Central memory CD4-positive, alpha-beta T cell (primary cell): ENCODE measurements at places on chromosomes 5 and 9.
A peak's percentile ranks its signal among the peaks of the same experiment; 100 is the strongest.

DNA sequence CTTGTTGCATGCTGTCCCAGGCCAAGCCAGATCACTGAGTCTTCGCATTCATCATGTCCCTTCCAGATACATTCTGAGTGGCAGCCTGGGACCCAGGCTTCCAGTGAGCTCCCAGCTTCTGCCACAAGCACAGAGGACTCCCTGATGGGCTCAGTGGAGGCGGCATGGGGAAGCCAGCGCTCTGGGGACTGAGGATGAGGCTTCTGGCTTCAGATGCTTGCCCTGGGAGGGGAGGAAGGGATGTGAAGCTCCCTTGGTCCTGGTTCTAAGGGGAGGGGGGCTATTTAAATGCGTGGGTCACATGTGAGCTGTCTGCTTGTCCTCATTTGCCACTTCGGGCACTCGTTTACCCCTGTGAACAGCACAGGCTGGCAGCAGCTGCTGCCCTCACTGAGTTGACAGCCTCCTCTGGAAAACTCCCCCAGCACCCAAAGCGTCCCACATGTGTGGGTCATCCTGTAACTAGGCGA is 174.0 kb downstream of the NR3C1 start:
- DNase-seq = no peak

- DNase-seq = no peak
These were observed 66.0 kb downstream of the HMCN2 start for GRCh38 chr9:130331573-130331972.

- no peak for DNase-seq
These were observed 43.6 kb downstream of the CCDC192 start for GRCh38 chr5:127746756-127747155.

GRCh38 chr5:157372472-157372822 is 87.6 kb upstream of the NIPAL4 start:
- DNase-seq = no peak

- peak; percentile 69 for DNase-seq
These were observed at the start of gene NDUFS6 for GRCh38 chr5:1801222-1801966. Gene NDUFS6 (plus strand): TSS chr5:1801407. CDS start chr5:1801418, 11 bp downstream.

DNA sequence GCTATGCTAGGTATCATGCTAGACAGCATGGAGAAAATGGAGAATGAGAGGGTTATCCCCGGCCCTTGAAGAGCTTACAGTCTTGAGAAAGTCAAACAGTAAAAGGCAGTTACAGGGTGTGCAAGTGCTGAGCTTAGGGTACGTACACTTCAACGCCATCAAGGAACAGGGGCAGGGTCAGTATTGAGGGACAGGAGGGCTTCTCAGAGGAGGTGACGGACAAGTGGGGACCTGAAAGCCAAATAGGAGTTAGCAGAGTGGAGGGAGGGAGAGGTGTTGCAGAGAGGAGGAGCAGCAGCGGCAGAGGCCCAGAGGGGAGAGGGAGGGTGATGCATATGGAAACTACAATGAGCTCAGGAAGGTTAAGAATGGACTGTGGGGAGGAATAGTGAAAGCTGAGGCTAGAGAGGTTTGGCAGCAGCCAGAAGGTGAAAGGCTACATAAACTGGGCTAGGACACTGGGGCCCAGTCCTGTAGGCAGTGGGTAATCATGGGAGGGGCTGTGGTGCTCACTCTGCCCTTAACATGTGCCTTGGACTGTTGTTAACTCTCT is 88.0 kb downstream of the NRG2 start:
- no peak for DNase-seq

GRCh38 chr9:123073991-123074422 is 40.5 kb downstream of the GPR21 start:
- no peak for DNase-seq

DNA sequence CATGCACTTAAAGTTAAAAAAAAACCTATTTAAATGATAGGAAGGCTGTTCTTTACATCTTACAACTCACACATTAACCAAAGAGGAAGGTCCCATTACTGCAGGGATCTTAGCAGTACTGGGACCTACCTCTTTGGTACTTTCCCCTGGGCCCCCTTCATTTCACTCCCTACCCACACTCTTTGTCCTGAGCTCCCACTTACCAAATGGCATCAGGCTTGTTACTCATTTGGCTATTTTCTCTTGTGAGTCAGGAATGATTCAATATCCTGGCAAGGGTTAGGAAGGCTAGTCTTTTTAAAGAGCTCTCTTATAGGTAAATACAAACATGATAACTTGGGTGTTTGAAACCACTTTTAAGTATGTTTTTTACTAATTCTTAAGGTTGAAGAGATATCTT is 117.4 kb upstream of the ELL2 start:
- DNase-seq = no peak

DNA sequence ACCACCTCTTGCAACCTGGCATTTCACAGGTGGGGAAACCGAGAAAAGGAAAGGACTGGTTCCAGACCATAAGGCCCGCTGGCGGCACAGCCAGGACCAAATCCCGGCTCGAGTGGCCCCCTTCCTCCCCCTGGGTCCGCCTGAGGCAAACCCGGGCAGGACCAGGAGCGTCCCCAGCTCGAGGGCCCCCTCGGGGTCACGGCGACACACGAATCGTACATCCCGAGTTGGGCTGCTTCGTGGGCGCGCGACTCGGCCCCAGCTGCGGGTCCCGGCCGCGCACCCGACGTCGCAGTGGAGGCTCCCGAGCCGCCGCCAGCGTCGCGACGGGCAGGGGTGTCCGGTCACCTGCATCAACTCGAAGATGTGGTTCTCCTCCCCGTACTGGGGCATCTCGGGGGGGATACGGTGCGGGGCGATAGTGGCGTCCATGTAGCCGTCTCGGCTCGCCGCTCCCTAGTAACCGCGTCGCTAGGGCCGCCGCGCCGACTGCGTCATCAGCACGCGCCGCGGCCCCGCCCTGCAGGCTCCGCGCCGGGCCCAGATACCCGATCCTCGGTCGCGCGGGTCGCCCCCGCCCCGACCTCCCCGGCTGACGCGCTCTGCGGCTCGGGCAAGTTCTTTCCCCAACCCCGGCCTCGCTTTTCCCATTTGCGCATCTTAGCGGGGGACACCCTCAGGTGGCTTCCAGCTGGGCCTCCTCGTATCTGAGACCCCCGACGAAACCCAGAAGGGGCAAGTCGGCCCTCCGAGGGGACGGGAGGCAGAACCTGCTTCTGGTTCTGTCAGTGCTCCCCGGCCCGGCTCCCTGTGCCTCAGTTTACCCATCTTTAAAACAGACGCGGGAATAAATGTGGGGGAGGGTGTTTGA is at the start of gene AK8:
TSS of gene AK8 (minus strand) at position 461 of the 871 bp plus-strand sequence. CDS start at position 432, 29 bp downstream.
- peak; percentile 78 for DNase-seq

- DNase-seq = no peak
These were observed 5.4 kb downstream of the PTGES2 start for GRCh38 chr9:128121924-128122808.

- no peak for DNase-seq
These were observed 143.4 kb upstream of the KLF9 start for GRCh38 chr9:70557661-70558369.

GRCh38 chr5:63613442-63613841 is 348.8 kb downstream of the HTR1A start:
- DNase-seq = no peak

DNA sequence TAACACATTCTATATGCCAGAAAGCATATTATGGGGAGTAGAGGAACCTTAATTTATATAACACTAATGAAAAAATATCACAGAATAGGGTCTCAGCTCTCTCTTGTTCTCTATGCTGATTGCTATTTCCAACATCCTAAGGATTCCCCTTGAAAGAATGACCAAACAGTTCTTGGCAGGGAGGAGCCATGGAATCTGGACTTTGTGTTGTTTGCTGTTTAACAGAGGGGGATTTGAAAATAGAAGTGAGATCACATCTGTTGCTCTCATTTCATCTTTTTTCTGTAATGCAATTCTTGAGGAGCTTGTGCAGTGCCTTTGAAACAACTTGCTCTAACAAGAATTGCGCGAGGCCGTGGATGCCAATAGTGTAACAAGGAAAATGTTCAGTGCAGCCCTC is 755.3 kb downstream of the TLE1 start:
- no peak for DNase-seq

GRCh38 chr5:5192681-5193080 is 52.6 kb downstream of the ADAMTS16 start:
- DNase-seq = no peak

DNA sequence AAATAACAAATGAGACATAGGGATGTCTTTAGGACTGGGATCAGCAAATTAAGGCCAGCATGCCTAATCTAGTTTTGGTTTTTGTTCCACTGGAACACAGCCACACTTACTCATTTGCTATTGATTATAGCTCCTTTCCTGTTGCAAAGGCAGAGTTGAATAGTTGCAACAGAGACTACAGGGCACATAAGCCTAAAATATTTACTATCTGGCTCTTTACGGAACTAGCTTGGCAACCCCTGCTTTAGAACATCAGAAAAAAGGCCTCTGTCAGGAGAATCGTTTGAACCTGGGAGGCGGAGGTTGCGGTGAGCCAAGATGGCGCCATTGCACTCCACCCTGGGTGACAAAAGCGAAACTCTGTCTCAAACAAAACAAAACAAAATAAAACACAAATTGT is 384.8 kb downstream of the ELAVL2 start:
- no peak for DNase-seq

DNA sequence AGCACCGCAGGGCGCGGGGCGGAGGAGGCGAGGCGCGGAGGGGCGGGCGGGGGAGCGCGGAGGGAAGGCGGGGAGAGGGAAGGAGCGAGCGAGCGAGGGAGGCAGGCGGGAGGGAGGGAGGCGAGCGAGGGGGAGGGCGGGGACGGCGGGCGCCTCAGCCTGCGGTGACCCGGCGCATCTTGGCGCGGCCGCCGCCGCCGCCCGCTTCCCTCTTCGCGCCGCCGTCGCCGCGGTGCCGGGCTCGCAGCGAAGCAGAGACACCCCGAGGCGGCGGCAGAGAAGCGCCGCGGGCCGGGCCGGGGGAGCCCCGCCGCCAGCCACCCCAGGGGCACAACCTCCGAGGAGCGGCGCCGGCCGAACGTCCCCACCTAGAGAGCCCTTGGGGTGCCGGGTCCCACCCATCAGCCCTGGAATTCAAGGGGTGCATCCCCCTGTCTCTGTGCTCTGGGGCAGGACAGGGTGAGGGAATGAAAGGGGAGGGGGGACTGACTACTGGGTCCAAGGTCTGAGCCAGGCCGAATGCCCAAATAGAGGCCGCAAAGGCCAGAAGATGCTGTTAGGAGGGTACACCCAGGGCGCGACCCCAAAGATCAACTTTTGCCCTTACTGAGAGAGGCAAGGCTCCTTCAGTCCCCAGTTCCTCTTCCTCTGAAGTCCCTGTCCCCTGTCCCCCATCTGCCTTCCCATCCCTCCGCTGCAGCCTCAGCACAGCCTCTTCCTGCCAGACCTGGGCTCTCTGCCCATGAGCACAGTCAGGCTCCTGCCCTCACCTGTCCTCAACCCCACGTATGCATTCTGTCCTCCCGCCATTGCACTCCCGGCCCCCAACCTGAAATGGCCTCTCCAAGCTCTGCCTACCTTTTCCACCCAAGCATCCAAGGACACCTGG is at the start of gene ADAMTS2:
TSS of gene ADAMTS2 (minus strand) at position 29 of the 889 bp plus-strand sequence. CDS start 133 bp downstream, outside the sequence.
- DNase-seq = no peak

DNA sequence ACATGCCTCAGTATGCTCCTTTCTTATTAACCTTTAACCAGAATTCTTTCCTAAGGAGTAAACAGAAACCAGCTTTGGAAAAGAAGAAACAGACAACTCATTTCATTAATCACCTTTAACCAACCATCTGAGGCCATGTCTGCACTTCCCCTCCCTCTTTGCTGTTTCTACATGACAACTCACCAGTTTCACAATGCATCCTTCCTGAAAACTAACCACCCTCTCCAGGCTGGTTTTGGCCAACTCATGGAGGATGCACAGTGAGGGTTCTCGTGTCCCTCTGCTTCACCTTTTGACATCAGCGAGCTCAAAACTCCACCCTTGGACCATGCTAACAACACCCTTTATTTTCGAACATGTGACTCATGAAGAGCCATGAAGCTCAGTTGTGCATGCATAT is 244.1 kb downstream of the ELAVL2 start:
- no peak for DNase-seq

DNA sequence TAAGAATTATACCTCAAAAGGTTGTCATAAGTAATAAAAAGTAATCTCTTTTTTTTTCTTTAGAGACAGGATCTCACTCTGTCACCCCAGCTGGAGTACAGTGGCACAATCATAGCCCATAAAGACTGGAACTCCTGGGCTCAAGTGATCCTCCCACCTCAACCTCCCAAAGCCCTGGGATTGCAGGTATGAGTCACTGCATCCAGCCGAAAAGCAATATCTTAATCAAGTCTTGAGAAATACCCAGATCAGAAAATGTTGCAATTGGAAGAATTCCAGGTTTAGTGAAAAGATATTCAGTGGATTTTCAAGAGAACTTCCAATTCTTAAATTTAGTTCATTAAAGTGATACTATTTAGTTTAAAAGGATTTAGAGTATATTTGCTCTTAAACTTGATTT is 40.9 kb upstream of the IDNK start:
- DNase-seq = no peak

DNA sequence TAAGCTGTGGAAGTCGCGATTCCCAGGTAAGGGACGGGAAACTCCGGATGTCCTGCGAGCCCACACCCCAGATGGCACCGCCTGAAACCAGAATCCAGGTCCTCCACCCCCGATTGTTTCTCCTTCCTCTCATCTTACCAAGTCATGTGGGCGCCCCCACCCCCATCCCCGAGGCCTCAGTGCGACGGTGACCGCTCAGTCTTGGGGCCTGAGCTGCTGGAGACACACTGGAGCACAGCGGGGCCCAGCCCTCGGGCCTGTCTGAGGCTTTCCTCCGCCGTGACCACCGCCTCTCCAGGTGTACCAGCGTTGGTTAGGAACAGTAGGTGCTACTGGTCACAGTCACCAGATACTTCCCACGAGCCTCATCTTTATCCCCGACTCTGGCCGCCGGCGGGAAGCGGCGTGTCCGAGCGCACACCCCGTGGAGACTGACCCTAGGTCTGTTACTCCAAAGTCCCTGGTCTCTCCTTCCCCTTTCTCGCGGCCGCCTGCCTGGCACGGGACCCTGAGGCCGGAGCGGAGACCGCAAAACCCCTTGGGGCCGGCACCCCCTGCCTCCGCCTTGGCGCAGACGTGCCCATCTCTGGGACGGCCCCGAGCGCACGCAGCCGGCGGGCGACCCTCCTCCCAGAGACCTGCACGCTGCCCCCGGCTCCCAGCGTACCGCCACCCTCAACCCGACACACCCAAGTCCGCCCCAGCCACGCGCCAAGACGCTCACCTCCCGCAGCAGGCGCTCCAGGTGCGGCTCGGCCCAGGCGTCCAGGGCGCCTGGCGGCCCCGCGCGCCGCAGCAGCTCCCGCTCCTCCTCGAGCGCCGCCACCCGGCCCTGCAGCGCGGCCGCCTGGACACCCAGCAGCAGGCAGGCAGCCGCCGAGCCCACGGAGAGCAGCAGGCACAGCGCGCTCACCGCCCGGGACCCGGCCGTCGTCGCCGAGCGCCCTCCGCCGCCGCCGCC is 733 bp downstream of the COL23A1 start:
- DNase-seq = no peak
